Mesenchymal stem cell (in vitro differentiated cells and primary cell): ENCODE measurements at places on chromosomes 1 and 21.

GRCh38 chr1:164625004-164625617 lies 66.1 kb downstream of the PBX1 start:
- no peak for DNase-seq

DNA sequence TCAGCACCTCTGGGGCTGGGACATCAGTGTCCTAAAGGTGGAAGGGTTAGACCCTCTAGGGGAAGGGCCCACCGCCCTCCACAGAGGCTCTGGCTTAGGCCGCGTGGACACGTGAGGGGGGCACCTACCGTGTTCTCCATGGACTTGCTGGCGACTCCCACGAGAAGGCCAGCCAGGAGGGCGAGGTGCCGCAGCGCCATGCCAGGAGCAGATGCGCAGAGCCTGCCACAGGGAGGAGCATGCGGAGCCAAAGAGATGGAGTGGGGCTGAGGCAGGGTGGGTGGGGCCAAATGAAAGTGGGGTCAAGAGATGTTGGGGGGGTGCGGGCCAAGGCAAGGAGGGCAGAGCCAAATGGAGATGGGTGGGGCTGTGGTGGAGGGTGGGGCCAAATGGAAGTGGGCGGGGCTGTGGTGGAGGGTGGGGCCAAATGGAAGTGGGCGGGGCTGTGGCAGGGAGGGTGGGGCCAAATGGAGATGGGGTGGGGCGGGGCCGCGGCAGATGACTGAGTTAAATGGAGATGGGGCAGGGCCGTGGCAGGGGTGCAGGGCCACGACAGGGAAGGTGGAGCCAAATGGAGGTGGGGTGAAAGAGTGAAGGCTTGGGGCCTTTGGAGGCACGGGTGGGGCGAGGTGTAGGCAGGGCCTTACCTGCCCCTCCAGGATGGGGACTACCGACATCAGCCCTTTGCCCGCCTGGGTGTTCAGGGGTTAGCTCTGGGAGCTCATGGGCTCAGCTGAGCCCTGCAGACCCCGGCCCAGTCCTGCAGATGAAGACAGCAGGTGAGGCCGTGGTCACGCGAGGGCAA lies 17.4 kb upstream of the RNF223 start:
- DNase-seq = no peak

DNA sequence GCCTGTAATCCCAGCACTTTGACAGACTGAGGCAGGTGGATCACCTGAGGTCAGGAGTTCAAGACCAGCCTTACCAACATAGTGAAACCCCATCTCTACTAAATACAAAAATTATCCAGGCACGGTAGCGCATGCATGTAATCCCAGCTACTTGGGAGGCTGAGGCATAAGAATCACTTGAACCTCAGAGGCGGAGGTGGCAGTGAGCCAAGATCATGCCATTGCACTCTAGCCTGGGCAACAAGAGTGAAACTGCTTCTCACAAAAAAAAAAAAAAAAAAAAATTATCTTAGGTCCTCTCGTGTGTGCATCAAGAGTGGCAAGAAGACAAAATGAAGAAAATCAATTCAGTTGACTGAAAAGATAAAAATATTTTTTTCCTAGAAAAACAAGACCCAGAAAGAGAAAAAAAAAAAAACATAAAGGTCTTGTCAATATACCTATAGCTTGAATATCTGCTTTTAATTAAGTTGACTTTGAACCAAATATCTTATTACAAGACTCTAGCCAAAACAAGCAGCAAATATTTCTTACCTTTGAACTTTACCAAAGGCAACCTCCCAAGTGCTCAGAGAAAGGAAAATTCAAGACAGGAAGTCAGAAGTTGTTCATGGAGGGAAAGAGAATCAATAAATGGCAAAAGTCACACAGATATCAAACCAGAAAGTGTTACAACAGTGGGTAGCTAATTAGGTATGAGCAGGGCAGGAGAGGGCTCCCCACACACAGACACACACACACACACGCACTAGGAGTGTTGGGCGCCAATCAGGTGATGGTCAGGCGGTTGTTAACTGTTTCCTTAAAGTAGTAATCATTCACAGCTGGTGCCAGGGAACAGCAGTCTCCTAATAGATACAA lies 29.6 kb downstream of the ITLN2 start:
- DNase-seq = no peak

GRCh38 chr1:59509341-59509875 lies 212.5 kb downstream of the FGGY start:
- no peak for DNase-seq

- DNase-seq = no peak
These were observed 677.8 kb downstream of the USP25 start for GRCh38 chr21:16407403-16408240.

GRCh38 chr1:24827379-24828135 lies 82.3 kb downstream of the CLIC4 start:
- no peak for DNase-seq

DNA sequence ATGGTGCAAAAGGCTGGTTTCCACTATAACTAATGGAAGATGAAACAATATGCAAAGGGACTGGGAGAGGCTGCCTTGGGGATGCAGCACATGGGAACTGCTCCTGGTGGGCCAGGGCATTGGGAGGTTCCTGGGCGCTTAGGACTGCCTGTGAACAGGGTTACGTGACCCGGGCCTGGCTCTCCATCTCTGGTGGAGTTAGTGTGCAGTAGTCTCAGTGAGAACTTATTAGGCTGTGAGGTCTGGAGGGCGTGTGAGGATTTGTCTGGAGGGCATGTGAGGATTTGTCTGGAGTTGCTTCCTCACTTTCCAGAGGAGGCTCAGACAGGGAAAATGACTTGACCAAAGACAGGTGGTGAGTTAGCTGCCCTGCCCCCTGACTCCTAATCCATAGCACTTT lies 1.5 kb upstream of the ETV3L start:
- no peak for DNase-seq

- no peak for DNase-seq
These were observed 11.8 kb upstream of the IPP start for GRCh38 chr1:45762291-45762690.

- DNase-seq = no peak
These were observed 64.4 kb downstream of the MAB21L3 start for GRCh38 chr1:116175611-116176010.

DNA sequence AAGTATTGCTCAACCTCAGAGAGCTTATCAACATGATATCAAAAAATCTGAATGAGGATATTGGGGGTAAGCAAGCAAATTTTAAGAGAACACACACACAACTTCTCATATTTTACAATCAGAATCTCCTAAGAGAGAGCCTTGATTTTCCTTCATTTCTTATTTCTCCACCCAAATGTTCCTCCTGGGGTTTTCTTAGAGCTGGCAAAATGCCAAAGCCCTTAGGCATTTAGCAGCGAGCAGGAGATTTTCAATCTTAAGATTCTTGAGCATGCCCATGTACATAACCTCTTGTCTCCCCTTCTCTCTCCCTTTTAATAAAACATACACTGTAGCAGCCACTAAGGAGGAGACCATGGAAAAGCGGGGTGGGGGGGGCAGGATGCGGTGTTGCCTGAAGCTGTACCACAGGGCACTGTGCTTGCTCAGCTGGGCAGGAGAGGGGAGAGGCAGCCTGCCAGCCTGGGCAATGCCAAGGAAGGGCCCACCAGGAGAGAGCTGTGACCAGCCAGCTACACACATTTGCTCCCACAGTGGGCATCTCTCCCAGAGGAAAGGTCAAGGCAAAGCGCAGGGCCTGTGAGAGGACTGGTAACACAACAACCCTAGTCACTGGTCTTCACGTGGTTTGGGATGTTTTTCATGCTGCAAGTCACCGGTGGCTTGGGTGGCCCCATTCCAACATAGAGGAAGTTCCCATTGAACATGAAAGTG lies 4.3 kb downstream of the BRINP2 start:
- DNase-seq = no peak

GRCh38 chr1:61709908-61710289 lies 15.0 kb downstream of the TM2D1 start:
- no peak for DNase-seq

DNA sequence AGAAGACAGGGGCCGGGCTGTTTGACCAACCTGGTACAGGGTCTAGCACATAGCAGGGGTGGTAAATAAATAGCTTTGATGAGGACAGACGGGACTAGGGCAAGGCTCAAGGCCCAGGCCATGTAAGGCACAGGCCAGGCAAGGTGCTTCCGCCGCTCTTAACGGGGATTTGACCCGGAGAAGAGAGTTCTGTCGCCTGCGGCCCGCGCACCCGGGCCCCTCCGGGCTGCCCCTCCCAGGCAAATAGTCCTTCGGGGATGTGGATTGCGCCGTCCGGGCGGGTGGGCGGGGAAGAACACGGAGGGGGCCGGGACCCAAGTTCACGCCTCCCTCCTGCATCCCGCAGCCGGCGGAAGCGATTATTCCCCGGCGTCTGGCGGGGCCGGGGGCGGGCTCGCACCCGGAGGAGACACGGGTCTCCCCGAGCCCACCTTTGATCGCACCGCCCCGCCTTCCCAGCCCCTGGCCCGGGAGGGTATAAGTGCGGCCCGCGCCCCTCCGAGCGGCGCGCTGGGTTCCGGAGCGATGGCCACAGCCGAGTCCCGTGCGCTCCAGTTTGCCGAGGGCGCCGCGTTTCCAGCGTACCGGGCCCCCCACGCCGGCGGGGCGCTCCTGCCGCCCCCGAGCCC lies at the start of gene MIXL1:
Gene MIXL1, plus strand, starts transcription at position 508 of the 629 bp plus-strand sequence. Its CDS starts 18 bp downstream, at position 526.
- peak; percentile 23 for DNase-seq

DNA sequence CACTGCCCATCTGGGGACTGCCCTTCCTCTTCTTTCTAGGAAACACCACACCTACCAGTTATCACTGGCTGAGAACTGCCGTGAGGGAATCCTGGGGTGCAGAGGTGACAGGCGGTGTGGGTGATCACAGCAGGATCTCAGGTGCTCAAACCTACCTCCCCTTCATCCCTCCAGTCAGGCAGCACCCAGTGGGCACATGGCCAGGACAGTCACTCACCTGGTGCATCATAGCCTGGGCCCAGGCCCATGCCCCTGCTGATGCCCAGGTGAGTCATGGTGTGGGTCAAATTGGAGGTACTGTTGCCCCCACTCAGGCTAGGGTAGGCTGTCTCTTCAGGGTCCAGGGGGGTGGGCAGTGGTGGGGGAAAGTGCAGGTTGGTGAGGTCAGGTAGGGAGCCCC lies 5.3 kb upstream of the DENND4B start:
- no peak for DNase-seq

DNA sequence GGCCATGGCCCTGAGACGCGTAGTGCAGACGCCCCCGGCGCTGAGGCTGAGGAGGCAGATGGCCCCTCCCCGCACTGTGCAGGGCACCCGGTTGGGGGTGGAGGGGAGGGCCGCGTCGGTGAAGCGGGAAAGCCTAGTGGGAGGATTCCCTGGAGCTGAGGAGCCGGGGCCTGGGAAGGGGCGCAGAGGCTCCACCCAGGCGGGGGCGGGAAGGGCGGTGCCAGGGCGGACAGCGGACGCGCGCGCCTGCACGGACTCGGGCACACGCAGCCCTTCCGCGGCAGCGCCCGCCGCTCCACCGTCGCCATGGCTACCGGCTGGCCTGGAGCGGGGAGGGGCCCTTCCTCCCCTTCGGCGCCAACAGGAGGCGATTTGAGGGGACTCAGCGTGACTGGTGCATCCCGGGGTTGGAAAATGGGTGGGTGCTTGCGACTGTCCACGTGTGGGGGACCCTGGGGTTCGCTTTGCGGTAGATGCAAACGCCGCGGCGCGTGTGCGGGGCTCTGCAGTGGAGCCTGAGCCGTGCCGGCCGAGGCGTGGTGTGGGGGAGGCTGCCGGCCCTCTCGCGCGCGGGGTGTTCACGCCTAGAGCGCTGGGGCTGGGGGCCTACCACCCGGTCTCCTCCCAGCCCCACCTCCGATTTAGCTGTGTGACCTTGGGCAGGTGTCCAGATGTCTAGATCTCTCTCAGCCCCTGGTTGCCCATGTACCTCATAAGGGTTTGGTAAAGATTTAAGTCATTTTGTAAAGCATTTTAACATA lies 35.1 kb downstream of the PTPRF start:
- peak; percentile 58 for DNase-seq

DNA sequence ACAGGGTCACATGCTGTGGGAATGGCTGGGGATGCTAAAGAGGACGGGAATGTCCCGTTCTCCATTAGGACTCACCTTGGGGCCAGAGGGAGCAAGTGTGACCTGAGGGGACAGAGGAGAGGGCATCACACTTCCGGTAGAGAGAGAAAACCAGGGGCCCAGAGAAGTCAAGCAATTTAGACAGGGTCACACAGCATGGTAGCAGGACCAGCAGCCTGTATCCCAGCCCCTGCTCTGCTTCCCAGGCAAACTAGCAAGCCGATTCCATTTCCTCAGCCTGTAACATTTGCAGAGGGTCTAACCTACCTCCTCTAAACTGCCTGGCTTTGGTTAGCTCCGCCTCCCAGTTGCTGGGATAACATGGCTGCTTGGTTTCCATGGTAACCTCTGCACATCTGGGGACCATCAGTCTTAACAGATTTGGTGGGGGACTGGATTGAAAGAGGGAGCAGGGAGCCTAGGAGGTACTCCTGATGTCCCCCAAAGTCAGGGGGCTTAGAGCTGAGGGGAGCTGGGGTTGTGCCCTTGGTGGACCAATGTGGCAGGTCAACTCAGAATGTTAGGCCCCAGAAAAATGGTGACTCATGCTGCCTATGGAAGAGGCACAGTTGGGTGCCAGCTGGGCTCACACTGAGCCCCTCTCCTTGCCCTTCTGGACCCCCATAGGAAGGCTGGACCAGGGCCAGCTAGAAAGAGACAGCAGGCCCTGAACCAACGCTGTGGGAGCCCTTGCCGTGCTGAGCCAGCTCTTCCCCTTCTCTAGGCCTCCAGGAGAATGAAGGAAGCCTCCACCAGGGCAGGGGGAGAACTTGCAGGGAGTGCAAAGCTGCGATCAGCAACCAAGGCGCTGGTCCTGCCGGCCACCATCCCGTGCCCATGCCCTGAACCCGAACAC lies 9.5 kb downstream of the COL16A1 start:
- DNase-seq = no peak

- DNase-seq = no peak
These were observed 257.4 kb downstream of the PDE4B start for GRCh38 chr1:66050123-66050522.

GRCh38 chr21:31992391-31992790 lies 119.6 kb downstream of the HUNK start:
- DNase-seq = no peak

DNA sequence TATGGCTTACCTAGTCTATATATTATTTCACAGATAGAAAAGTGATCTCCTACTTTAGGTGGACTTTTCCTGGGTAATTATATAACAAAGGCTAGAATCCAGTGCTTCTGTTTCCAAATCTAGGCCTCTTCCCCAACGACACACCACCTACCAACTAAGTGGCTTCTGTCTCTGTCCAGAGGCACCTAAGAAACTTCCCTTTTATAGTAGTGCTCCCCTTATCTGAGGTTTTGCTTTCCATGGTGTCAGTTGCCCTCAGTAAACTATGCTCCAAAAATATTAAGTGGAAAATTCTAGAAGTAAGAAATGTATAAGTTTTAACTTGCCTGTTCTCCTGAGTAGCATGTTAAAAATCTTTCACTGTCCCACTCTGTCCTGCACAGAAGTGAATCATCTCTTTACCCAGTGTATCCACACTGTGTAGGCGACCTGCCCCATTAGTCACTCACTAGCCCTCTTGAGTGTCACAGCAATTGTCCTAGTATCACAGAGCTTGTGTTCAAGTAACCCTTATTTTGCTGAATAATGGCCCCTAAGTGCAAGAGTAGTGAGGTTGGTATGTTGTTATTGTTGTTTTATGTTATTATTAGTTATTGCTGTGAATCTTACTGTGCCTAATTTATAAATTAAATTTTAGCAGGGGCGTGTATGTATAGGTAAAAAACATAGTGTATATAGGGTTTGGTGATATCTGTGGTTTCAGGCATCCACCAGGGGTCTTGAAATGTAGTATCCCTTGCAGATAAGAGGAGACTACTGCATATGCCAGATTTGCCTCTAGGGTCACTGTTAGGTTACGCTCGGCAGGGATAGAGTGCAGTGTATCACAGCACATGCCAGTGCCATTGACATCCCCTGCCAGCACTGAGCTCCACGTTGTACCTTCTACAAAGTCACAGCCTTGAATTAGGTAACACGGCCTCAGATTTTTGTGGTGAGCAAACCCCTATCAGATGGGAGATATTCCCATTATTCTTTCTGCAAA lies 14.7 kb upstream of the CD53 start:
- no peak for DNase-seq
